OCI-LY7 (cell line): ENCODE measurements at places on chromosomes 12 and 14.
A peak's percentile ranks its signal among the peaks of the same experiment; 100 is the strongest.

GRCh38 chr12:74426091-74426490 lies 111.5 kb upstream of the ATXN7L3B start:
- DNase-seq: no peak

- no peak for DNase-seq
These were observed 43.2 kb upstream of the PNMA1 start for GRCh38 chr14:73757381-73757780.

- no peak for DNase-seq
These were observed 80.7 kb downstream of the CMAS start for GRCh38 chr12:22126758-22127157.

GRCh38 chr12:119692997-119693396 lies 25.1 kb downstream of the PRKAB1 start:
- DNase-seq: no peak

- DNase-seq: peak; percentile 14
These were observed 110.2 kb downstream of the SNAPC1 start for GRCh38 chr14:61872452-61872851.

DNA sequence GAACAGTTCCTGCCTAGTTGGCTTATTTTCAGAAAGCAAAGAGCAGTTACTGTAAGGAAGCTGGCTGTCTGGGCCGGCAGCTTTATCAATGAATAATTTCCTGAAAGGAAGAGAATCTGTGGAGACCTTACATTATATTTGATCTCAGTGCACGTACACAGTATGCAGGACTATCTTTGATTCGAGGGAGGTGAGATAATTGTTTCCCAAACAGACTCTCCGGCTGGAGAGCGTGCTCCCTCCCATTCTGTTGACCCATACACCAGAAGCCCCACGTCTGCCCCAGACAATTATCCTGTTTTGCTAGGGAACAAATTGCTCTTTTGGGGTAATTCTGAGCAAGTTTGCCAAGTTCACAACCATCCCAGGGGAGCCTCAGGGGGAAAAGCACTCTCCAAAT lies 1115.0 kb downstream of the VRK1 start:
- no peak for DNase-seq

DNA sequence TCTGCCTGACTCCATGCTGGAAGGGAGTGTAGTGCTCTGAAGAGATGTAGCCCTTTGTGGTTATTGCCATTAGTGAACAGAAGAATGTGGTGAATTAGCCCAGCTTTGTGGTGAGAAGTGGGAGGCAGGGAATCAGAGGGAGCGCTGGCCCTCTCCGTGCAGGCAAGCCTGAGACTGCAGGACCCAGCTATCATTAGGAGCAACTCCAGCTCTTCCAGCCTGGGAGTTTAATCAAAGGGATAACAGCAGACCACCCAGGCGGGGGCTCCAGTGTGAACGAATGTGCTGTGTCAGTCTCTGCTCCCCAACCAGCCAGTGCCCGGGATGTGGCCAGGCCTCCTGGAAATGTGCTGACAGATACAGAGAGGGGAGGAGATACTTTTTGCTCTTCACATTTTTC lies 142.7 kb downstream of the TTLL5 start:
- DNase-seq: no peak

- no peak for DNase-seq
These were observed 79.8 kb downstream of the MYRFL start for GRCh38 chr12:69904777-69905176.

DNA sequence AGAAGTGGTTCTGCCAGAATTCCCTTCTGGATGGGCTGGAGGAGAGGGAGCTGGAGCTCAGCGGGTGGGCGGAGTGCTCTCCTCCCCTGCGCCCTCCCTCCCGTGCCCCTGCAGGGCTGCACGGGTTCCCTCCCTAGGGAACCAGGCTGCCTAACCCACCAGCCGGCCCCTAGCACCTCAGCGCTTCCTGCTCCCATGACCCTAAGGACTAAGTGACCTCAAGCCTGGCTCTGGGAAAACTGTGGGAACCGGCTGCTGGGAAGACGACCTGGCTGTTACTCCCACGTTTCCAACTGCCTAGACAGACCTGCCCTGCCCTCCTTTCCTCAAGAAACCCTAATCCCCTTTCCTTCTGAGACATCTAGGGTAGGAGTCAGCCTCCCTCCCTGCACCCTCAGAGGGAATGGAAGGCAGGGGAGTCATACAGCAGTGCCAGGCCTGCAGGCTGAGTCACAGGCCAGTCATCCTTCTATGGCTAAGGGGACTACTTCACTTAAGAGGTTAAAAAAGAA lies 31.5 kb downstream of the SLC6A12 start:
- no peak for DNase-seq

- DNase-seq: no peak
These were observed 19.4 kb upstream of the MBIP start for GRCh38 chr14:36339816-36340215.

- no peak for DNase-seq
These were observed at the start of gene ST8SIA1 for GRCh38 chr12:22334410-22335100. TSS of gene ST8SIA1 (minus strand) at chr12:22334707. CDS start at chr12:22334232, 475 bp downstream.

- DNase-seq: no peak
These were observed 93.8 kb upstream of the CLMN start for GRCh38 chr14:95413289-95414215.
